ENCODE measurements at places on chromosomes 2 and 18.
A peak's percentile ranks its signal among the peaks of the same experiment; 100 is the strongest.

DNA sequence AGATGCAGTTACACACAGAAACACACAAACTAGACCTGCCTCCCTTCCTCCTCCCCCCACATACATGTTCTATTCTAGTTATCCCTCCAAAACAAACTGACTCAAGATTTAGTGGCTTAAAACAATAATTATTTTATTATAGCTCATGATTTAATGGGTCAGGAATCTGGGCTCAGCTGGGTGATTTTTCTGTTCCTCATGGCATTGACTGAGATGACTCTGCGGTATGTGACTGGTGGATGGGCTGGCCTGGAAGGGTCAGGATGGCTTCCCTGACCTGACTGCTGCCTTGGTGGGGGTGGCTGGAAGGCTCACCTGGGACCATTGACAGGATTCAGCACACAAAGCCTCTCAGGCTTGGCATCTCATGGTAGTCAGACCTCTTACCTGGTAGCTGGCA, 33.7 kb upstream of the NTSR2 start:
- no peak overlapping the region for H3K4me3 ChIP-seq
- no peak for DNase-seq
- no peaks in the 10 kb centered on the region for H3K36me3 ChIP-seq
- no peaks in the 10 kb centered on the region for H3K4me1 ChIP-seq
- H3K27ac ChIP-seq: no peak overlapping the region

GRCh38 chr18:57273194-57273593, 79.2 kb upstream of the ST8SIA3 start:
- H3K4me3 ChIP-seq: no peak overlapping the region
- H3K27me3 ChIP-seq: no peaks in the 10 kb centered on the region
- no peak for DNase-seq
- H3K27ac ChIP-seq: no peak overlapping the region

DNA sequence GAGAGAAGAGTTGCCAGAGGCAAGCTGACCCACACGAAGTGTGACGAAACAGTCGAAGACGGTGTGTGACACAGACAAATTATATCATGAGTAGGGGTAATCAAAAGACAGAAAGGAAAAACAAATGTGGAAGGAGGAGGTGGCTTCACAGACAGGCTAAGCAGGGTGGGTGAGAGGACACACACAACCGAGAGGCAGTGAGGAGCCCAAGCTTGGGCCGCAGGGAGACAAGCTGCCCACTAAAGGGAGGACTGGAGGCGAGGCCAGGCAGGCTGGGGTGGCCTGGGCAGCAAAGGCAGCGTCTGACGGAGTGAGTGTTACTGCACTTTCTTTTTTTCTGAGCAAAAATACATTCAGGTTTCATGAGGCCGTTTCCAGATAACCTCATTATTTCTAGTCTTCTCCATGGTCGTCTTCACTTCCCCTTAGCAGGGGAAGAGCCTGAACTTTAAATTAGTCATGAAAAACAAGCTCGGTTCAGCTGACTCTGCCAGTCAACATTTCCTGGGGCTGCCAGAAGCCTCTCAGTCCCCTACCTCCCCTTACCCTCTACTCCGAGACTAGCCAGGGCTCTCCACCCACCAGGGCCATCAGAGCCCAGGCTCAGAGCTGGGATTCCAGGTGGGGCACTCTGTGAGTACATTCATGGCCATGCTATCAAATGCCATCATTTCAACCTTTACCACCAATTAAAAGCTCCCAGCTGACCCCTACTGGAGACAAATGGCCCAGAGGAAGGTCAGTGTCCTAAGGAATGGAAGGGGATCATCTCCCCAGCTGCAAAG, 13.8 kb upstream of the ZFP36L2 start:
- peaks cover 17% of the 10 kb centered on the region for H3K4me1 ChIP-seq
- peak overlapping the region; percentile 70 for H3K27ac ChIP-seq
- H3K4me3 ChIP-seq: no peak overlapping the region
- no peaks in the 10 kb centered on the region for H3K36me3 ChIP-seq
- H3K27me3 ChIP-seq: no peaks in the 10 kb centered on the region

DNA sequence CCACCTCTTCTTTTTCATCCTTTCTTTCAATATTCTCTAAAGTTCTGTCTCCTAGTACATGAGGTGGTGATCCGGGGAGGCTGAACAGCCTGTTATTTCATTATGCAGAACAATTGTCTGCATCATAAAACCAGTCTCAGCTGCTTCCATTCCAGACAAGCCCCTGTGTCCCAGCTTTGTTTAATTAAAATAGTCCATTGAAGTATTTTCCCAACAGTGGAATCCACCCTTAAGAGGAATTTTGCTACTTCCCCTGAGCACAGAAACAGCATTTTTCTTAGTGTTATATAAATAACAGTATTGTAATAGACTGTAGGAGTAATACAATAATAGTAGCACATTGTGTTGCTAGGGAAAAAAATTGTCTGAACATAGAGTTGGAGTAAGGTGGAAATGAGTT, 395.4 kb upstream of the TCF4 start:
- no peaks in the 10 kb centered on the region for H3K36me3 ChIP-seq
- no peaks in the 10 kb centered on the region for H3K4me1 ChIP-seq
- H3K4me3 ChIP-seq: no peak overlapping the region
- no peak for DNase-seq
- H3K27me3 ChIP-seq: no peaks in the 10 kb centered on the region

DNA sequence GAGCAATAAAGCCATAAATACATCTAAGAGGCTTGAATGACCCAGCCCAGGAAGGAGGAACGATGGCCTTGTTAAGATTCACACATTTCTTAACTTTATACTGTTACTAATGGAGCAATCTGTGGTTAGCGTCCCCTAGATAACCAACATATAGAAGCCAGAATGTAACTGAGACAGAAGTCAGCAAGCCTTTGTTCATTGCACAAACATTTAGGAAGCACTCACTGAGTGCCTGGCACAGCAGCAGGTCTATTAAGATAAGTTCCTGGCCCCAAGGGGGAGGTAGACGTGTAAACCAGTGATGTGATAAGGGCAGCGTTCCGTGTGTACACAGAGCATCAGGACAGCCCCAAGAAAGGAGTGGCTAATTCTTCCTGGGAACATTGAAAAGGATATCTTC, 63.6 kb upstream of the ATL2 start:
- no peak overlapping the region for H3K27ac ChIP-seq
- H3K4me1 ChIP-seq: peaks cover 16% of the 10 kb centered on the region
- no peaks in the 10 kb centered on the region for H3K27me3 ChIP-seq
- no peak for DNase-seq
- H3K4me3 ChIP-seq: no peak overlapping the region
- H3K36me3 ChIP-seq: no peaks in the 10 kb centered on the region

GRCh38 chr18:44823286-44823685, 142.6 kb downstream of the SETBP1 start:
- peaks cover 7% of the 10 kb centered on the region for H3K4me1 ChIP-seq
- no peak overlapping the region for H3K27ac ChIP-seq
- DNase-seq: no peak

DNA sequence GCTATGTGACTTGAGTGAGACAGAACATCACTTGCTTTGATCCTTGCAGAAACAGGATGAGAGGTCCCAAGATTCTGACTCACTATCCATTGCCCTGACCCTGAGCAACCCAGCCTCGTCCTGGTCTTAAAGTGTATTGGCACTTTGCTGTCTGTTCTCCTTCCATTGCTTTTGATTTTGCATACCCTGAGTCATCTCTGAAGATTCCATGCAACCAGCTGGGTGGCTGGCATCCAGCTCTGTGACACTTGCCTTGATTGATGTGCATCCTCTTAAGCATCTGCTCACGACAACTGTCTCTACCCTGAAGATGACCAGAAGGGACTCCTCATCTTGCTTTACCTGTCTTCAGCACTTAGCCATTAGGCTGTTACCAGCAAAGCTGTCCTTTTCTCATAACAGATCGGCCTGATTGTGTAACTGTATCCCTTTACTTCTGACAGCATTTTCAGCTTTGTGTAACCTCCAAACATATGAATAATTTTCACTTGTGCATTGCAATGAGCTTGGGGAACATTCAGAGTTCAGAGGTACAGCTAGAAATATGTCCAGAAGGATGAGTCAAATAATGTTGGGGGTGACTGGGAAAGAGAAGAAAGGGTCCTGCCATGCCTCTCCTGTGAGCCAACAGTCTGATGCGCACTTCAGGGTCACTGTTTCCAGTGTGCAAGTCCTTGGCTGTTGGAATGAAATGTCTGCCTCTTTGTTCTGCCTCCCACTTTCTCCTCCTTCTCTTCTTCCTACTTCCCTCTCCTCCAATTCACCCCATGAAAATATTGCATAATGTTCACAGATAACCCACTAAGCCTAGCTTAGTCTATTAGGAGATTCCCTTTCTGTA, 249.7 kb upstream of the OSR1 start:
- H3K27ac ChIP-seq: no peak overlapping the region

- H3K36me3 ChIP-seq: no peaks in the 10 kb centered on the region
- no peak overlapping the region for H3K4me3 ChIP-seq
- no peak for DNase-seq
- peak overlapping the region; percentile 39 for H3K27ac ChIP-seq
- no peaks in the 10 kb centered on the region for H3K27me3 ChIP-seq
- H3K4me1 ChIP-seq: peaks cover 27% of the 10 kb centered on the region
Observed at GRCh38 chr2:221518201-221518934, 53.7 kb downstream of the EPHA4 start.

GRCh38 chr2:155382776-155383175, 684.3 kb downstream of the KCNJ3 start:
- no peak overlapping the region for H3K27ac ChIP-seq
- DNase-seq: no peak
- H3K4me1 ChIP-seq: no peaks in the 10 kb centered on the region
- no peaks in the 10 kb centered on the region for H3K27me3 ChIP-seq
- H3K4me3 ChIP-seq: no peak overlapping the region

- no peak overlapping the region for H3K4me3 ChIP-seq
- DNase-seq: no peak
Observed at GRCh38 chr18:58087928-58088690, 44.1 kb downstream of the NEDD4L start.

GRCh38 chr18:11665146-11665545, 23.9 kb upstream of the GNAL start:
- no peaks in the 10 kb centered on the region for H3K4me1 ChIP-seq
- no peak overlapping the region for H3K4me3 ChIP-seq
- H3K27ac ChIP-seq: no peak overlapping the region
- no peaks in the 10 kb centered on the region for H3K36me3 ChIP-seq

- no peak for DNase-seq
- H3K27me3 ChIP-seq: no peaks in the 10 kb centered on the region
- H3K27ac ChIP-seq: no peak overlapping the region
- no peak overlapping the region for H3K4me3 ChIP-seq
- no peaks in the 10 kb centered on the region for H3K4me1 ChIP-seq
Observed at GRCh38 chr2:122905431-122905830, 1119.7 kb upstream of the CNTNAP5 start.

DNA sequence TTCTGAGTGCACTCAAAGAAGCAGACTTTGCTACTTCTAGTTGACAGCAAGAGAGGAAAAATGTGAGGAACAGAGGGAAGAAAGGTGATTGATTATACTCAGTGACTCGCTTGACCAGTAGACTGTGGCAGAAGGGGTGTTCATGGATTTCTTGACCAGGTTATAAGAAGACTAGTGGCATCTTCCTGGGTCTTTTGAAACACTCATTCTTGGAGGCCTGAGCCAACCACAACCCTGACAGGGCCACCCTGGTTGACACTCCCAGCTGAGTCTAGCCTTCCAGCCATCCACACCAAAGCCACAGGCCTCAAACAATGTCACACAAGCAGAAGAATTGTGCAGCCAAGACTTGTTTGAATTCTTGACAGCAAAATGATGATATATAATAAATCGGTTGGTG, 366.3 kb downstream of the SS18 start:
- no peaks in the 10 kb centered on the region for H3K4me1 ChIP-seq
- no peak overlapping the region for H3K27ac ChIP-seq
- no peaks in the 10 kb centered on the region for H3K27me3 ChIP-seq
- no peak for DNase-seq

DNA sequence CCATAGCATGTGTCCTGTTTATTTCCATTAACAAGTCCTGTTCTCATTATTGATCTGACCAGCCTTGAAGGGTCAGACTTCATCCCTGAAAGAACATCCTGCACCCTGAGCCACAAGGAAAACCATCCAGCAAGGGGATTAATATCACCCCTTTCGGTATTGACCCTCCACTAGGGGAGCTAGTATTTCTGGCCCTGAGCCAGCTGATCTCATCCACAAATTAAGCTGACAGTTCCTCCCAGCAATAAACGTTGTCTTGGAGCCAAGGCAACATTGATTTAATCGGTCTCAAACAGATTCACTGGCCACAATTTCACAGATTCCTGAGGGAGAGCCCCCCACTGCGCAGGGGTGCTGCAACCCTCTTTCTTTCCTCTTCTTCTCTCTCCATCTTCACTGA, 353.1 kb upstream of the FANCL start:
- no peak overlapping the region for H3K27ac ChIP-seq
- H3K4me3 ChIP-seq: no peak overlapping the region
- no peak for DNase-seq
- no peaks in the 10 kb centered on the region for H3K27me3 ChIP-seq

Data from GM12878 (cell line).